Left cardiac atrium (tissue), 4 donors: ENCODE measurements at places on chromosomes 11 and 22. TPM values are rescaled to one million over a fixed set of nuclear protein-coding genes. Genes with fewer than 3 reads are reported as not detected.

C11orf91 gene
- total RNA-seq, result 0.29 TPM

DNA sequence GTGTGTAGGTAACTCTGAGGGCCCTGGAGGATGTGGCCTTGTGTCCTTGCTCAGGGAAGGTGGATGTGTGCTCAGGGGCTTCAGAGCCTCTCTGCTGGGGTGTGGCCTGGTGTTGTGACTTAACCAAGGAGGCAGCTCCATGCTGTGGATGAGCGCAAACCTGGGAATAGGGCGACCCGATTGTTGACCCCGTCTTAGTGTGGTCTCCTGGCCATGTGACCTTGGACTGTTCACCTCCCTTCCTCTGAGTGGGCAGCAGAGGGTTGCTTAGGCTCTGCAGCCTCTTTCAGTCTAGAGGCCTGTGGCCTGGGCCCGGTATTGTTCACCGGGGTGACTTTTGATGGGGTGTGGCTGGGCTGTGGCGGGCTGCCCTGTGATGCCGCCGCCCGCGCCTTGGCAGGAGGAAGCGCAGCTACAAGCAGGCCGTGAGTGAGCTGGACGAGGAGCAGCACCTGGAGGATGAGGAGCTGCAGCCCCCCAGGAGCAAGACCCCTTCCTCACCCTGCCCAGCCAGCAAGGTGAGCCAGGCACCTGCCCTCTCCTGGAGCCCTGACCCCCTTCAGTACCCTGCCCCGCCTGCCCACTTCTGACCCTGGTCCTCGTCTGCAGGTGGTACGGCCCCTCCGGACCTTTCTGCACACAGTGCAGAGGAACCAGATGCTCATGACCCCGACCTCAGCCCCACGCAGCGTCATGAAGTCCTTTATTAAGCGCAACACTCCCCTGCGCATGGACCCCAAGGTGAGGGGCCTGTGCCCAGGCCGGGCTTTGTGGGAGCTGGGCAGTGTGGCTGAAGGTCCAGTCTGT is 16.7 kb downstream of the INCENP start:
- no peak for DNase-seq

DNA sequence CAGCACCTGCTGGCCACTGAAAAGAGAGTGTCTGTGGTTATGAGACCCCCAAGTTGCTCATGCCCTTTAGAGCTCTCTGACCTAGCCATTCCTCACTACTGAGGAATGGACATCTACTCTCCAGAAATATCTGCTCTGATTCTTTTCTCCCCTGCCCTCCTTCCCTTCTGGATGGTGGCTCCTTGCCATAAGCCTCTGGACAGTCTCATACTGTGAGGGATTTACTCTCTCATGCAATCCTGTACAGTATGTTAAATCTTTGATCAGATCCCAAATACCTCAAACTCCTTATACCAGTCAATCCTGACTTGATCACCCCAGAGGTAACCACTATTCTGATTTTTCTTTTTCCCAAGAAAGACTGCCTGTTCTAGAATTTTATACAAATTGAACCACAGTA is 80.7 kb downstream of the ARHGAP20 start:
- DNase-seq, result no peak

- DNase-seq, result no peak
Observed at GRCh38 chr11:93905384-93905783, 55.0 kb upstream of the VSTM5 start.

DNA sequence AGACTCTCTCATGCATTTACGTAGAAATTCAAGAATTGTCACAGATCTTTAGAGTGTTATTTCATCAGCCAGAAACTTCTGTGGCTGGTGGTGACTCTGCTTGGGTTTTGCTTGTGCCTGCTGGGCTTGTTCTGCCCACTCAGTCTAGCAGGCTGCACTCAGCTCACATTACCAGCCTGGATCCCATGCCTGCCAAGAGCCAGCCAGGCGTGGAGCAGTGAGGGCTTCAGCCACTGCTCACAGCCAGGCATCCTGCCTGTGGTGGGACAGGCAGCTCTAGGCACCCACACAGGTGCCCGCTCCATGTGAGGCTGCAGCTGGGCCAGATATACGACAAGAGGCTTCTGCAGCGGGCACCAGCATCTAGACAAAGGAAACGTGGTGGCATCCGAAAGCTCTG is 1213.3 kb upstream of the RAG2 start:
- no peak for DNase-seq

- DNase-seq, result peak; percentile 84
Observed at GRCh38 chr22:42500161-42500835, 19.3 kb downstream of the RRP7A start.

DNA sequence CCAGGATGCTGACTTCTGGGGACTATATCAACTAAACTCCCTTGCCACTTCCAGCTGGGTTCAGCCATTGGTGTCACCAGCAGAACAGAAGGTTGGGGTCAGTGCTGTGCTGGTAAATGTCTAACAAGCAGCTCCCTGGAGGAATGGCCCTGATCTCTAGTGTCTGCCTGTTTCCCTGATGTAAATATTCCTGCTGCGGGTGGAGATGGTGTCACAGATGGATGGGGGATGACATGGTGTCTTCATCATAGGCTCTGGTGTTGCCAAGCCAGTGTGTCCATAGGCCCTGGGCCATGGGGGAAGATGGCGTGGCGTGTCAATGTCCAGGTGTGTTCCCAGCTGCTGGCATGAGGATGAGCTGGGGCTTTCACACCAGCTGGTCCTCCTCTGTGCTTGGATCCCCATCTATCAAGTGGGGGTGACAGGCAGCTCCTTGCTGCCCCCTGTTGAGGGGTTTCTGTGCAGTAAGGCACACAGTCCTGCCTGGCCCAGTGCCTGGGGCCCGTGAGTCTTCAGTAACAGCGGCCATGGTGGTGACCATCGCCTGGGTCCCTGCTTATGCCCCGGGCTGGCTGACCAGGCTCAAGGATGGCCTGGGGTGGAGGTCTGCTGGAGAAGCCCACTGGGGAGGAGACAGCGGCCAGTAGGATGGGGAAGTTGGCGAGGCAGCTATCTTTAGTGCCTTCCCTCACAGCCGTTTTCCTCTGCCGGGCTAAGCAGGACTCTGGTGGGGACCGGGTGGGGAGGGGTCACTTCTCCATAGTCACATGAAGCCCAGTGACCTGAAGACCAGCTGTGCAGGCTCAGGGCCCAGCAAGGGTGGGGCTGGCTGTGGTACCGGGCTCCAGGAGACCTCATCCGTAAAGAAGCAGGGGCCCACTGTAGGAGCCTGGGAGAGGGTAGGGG is 12.7 kb downstream of the RPL3 start:
- peak; percentile 56 for DNase-seq
